ENCODE measurements at places on chromosomes 7 and 10.
A peak's percentile ranks its signal among the peaks of the same experiment; 100 is the strongest.

- DNase-seq = no peak
These were observed 17.6 kb downstream of the SUN3 start for GRCh38 chr7:48011323-48011722.

GRCh38 chr7:7114575-7115291 lies 67.6 kb upstream of the C1GALT1 start:
- DNase-seq = no peak

GRCh38 chr7:99505324-99505662 lies 831 bp downstream of the ZKSCAN5 start:
- no peak for DNase-seq

- peak; percentile 77 for DNase-seq
These were observed 694 bp upstream of the WASL start for GRCh38 chr7:123749537-123749857.

- DNase-seq = no peak
These were observed 739.9 kb downstream of the REEP3 start for GRCh38 chr10:64261092-64261491.

DNA sequence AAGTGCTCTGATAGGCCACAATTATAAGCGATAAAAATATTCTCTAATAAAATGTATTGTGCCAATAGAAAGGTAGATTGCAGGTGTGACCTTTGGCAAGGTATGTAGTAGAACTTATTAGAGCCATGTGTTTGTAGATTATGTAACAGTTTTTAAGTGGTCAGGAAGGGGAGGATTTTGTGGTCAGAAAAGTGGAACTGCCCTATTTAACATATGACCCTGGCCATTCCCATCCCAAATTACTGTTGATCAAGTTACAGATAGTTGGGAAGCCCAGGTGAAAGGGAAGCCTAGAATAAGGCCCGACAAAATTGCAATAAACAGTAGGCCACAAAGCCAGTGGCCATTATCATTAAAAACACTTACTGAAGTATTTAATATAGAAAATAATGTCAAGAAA lies 89.2 kb downstream of the SPAG6 start:
- DNase-seq = no peak

DNA sequence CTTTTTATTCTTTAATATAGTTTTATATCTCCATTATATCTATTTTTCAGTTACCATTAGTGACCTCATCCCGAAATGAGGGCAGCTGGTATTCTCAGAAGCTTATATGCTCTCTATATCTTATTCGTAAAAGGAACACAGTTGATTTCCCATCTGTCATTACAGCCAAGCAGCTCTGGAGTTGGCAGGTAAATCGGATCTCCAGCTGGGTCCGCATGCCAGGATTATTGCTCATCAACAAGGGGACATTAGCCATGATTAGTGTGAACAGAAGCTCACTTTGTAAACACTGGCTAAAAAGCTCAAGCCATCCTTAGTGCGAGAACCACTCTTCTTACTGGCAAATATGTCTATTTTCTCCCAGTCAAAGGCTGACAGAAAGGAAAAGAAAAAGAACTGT lies 180.3 kb downstream of the NPSR1 start:
- peak; percentile 72 for DNase-seq

- DNase-seq = no peak
These were observed 41.8 kb downstream of the SPDYE5 start for GRCh38 chr7:75533926-75534325.

DNA sequence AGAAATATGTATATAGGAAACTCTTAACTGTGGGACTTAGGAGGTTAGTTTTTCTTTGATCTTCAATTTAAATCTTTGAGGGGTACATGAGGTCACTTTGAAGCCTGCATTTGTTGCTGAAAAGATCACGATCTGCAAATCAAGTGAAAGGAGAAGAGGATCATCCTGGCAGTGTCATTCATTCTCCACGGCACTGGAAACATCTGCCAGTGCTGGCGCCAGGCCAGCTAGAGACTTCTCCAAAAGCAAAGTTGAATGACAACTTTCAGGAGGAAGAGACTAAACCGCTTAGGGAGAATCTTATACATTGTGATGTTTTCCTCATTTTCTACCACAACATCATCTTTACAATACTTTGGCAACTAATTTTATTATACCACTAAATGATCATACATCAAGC lies 42.5 kb downstream of the MRC1 start:
- peak; percentile 1 for DNase-seq

All from NCI-H1694 treated with DMSO at 0.1 percent for 48 hours (cell line).